DMS79 (cell line): ENCODE measurements at places on chromosomes 3 and 15.
A peak's percentile ranks its signal among the peaks of the same experiment; 100 is the strongest.

GRCh38 chr3:125240496-125240895 lies 27.9 kb upstream of the SLC12A8 start:
- no peak for DNase-seq

- DNase-seq: no peak
These were observed 9.7 kb upstream of the RIOX2 start for GRCh38 chr3:97981886-97982285.

DNA sequence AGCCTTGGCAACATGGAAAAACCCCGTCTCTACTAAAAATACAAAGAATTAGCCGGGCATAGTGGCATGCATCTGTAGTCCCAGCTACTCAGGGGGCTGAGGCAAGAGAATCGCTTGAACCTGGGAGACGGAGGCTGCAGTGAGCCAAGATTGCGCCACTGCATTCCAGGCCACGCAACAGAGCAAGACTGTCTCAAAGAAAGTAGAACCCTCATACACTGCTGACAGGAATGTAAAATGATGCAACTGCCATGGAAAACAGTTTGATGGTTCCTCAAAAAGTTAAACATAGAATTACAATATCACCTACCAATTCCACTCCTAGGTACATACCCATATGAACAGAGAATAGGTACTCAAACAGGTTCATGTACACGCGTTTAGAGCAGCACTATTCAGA lies 158.9 kb downstream of the TBC1D5 start:
- DNase-seq: no peak

DNA sequence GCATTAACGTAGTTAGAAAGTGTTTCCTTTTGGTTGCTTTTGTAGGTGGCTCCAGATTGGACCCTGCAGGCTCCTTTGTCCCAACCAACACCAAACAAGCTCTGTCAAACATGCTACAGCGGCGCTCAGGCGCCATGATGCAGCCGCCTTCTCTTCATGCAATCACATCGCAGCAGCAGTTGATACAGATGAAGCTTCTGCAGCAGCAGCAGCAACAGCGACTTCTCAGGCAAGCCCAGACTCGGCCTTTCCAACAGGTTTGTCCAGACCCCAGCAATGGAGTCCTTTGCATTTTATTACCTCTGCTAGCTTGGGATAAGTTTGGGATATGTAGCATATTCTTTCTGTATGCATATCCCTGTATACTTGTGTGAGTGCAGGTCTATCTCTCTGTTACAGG lies 10.1 kb upstream of the P2RY12 start:
- no peak for DNase-seq

DNA sequence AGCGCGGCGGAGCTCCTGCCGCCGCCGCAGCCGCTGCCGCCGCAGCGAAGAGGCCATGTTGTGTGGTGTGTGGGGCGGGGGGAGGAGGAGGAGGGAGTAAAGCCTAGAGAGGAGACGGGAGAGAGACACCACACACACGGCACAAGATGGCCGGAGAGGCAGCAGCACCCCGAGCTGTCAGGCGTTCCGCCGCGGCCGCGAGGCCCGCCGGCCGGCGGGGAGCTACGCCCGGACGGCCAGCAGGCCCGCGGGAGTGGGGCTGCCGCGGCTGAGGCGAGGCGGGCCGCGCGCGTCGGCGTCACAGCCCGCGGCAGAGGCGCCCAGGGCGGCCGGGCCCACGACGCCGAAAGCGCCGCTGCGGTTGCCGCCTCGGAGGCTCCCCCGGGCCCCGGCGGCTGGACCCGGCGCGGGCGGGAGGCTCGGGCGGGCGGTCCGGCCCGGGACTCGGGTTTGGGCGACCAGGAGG lies 17.4 kb upstream of the CHD2 start:
- no peak for DNase-seq

DNA sequence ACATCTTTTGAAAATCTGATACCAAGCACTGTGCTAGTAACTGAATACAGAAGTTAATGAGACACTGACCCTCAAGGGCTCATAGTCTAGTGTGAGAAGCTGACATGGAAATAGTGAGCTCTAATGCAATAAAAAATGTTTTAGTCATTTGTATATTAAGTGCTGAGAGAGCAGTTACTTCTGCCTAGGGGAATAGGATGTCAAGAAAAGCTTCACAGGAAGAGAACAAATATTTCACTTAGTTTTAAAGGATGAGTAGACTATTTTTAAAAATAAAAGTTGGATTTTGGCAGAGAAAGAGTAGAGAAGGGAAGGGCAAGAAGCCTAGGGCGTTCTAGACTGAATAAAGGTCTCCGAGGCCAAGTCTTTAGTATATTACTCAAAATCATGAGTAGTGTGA lies 158.4 kb downstream of the ATG7 start:
- DNase-seq: no peak

- DNase-seq: no peak
These were observed 321.2 kb downstream of the WDR72 start for GRCh38 chr15:53437985-53438841.

GRCh38 chr3:67329358-67329757 lies 325.1 kb downstream of the SUCLG2 start:
- no peak for DNase-seq

DNA sequence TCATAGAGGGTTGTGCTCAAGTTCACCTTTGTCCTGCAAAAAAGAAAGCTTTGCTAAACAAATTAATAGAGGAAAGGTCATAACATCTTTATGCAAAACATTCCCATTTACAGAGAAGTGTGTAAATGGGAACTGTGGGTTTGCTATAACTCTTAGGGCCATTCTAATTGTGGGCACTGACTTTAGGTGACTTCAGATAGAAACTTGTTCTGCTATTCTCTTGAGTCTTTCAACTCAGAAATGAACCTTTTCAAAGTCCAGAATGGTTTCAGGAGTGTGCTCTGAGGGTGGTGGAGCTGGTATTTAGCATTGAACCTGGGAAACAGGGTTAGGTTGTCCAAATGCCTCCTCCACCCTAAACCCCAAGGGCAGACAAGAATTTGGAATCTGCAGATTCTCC lies 34.0 kb downstream of the SPTSSB start:
- no peak for DNase-seq

DNA sequence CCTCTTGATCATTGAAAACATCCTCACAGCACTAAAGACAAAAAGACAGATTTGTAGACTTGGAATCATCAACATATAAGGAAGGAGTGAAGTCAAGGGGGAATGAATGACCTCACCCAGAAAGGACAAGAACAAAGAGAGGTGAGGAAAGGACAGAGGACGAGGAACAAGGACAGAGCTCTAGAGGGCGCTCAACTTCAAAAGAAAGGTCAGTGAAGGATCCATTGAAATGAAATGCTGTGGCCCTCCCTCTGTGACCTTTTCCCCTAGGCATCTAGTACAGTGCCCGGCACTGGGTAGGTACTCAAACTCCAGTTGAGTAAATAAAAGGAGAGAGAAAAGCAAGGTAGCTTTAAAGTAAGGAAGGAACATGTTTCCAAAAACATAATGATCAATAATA lies 2.6 kb downstream of the ATP8B4 start:
- no peak for DNase-seq

- no peak for DNase-seq
These were observed 137.8 kb downstream of the DMXL2 start for GRCh38 chr15:51484781-51485180.

DNA sequence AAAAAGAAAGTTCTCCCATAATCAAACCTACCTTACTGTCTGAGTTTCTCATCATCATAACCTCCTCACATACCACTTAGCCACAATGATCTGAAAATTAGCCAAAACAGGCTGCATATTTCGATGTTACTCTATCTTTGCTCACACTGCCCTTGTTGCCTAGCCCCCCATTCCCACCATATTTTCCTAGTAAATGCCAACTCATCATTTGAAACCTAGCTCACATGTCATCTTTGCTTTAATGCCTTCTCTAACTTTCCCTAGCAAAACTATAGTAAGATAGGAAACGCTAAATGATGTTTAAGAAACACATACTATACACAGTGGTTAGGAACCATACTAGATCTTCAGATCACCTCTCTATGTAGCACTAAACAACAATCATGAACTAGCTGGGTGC lies 64.9 kb downstream of the INO80 start:
- DNase-seq: no peak

DNA sequence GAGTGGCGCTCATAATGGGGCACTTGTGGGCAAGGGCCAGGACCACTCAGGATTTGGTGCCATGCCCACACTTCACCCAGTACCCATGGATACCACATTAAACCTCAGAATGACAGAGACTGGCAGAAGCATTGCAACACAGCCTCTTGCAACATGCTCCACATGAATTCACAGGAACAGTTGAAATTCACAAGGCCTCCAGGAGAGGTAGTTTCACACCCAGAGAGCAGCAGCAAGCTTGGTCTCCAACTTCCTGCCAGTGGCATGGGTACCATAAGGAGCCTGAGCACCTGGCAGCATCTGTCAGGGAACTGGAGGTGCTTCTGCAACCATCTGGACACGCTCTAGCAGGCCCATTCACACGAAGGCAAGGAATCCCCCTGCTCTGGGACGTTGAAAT lies 101.0 kb downstream of the OSBPL10 start:
- peak; percentile 27 for DNase-seq

DNA sequence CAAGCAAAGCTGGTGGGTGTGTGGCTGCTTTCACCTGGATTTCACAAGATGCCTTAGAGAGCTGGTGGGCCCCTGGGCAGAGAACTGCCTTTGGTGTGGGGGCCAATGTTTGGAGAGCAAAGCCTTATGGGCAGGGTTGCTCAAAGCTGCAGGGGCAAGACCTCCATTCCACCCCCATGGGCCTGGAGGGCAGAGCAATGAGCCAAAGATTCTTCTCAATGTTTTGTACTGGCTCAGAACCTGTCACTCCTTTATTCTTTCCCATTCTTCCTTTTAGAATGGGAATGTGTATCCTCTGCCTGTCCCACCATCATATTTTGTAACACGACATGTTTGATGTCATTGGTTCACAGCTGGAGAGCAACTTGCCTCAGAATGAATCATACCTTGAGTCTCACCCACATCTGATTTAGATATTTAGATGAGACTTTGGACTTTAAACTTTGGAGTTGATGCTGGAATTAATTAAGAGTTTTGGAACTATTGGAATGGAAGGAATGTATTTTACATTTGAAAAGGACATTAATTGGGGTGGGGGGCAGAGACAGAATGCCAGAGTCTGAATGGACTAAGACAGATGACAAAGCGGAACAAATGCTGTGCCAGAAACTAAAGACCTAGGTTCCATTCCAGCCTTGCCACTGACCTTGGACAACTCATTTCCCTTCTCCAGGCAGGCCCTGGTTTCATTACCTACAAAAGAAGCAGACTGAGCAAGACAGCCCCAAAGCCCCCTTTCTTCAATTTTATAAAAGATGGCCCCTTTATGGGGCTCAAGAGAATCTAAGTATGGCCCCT lies 72.9 kb downstream of the DAPK2 start:
- DNase-seq: no peak
